Panc1 (cell line): ENCODE measurements at places on chromosomes 1 and 21.

DNA sequence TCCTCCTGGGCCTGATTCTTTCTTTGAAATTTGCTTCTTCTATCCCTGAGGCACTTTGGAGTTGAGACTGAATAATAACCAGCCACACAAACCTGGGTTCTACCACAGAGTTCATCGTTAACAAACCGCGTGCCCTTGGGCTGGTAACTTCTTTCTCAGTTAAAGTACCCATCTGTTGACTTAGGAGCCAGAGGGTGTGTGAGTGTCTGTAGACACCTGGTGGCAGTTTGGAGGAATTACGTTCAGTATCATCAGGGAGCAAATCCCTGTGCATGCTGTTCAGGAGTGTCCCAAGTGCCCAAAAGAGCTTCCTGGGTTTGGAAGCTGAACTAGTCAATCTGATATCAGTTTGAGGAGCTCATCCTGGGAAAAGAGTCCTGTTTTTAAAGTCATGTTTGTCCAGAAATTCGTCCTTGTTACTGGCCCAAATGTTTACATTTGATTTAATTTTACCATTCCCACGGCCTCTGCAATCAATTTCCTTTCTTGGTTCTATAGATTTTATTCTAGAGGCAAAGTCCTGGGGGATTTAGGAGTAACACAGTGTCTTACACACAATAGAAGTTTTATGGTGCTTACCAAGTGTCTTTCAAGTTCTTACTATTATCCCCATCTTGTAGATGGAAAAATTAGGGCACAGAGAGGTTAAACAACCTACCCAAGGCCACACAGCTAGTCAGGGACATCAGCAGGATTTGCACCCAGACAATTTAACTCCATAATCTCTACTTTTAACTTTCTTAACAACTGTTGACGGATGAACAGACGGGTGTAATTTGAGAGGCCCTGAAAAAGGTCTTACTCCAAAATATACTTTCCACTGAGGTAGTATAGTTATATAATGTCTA is 26.7 kb upstream of the RPTN start:
- no peak for DNase-seq

GRCh38 chr1:77562596-77563150 is 119.8 kb downstream of the ZZZ3 start:
- no peak for DNase-seq

- no peak for DNase-seq
Observed at GRCh38 chr1:169115891-169116585, 9.5 kb downstream of the ATP1B1 start.

DNA sequence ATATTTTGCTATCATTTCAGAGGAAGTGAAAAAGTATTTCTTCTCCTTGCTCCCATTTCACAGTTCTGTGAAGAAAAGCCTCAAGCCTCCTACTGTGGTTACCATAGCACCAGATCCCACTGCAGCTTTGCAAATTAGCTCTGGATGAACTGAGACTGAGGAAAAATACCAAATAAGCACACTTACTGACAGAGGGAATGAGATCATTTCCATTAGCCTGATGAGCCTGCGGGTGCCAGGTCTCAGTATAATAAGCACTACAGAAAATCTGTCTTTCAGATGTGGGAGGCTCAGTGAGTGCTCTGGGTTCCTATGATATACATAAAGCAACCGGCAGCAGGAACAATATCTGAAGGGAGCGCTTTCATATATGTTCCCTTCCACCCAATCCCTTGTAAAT is 21.4 kb downstream of the XKR8 start:
- no peak for DNase-seq

GRCh38 chr1:173063171-173063570 is 12.4 kb upstream of the TNFSF18 start:
- no peak for DNase-seq

DNA sequence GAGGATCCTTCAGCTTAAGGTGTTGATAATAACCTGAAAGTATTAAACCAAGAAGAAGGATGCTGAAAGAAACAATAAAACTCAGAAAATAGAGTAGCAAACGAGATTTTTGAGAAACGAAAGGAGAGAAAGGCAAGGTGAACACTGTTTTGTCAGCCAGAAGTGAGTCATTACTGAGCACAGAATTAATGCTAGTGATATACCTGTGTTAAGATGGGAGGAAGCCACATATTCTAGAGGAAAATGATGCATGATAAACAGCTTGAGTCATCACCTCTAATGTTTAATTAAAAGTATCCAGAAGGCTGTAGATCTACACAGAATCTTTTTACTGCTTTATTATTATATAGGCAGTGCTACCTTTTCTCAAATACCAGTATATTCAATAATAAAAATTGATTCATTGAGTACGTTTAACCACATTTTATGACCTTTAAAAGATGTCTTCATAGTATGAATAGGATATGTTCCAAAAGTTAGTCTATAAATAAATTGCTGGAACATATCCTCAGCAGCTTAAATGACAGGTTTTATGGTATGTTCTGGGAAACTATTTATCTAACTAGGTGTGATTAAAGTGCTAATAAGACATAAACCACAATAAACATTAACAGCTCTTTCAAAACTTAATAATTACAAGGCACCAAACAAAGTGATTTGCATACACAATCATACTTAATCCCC is 10.3 kb downstream of the SH3GLB1 start:
- DNase-seq: no peak
